Pancreas (tissue), 10 donors: ENCODE measurements at places on chromosomes 3 and 15.

DNA sequence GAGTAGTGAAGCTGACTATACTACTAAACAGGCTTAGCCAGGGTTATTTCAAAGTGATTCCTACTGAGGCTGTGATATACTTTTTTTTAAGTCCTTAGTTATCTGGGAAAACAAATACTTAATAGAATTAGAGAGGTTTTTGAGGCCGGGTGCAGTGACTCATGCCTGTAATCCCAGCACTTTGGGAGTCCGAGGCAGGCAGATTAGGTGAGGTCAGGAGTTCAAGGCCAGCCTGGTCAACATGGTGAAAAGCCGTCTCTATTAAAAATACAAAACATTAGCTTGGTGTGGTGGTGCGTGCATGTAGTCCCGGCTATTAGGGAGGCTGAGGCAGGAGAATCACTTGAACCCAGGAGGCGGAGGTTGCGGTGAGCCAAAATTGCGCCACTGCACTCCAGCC lies 34.2 kb downstream of the PRTG start:
- no peak overlapping the region for H3K27ac ChIP-seq
- H3K27me3 ChIP-seq: no peaks in the 10 kb centered on the region
- H3K4me3 ChIP-seq: no peak overlapping the region
- no peaks in the 10 kb centered on the region for H3K36me3 ChIP-seq
- no peaks in the 10 kb centered on the region for H3K4me1 ChIP-seq

GRCh38 chr15:101006931-101007691 lies 88.0 kb downstream of the LRRK1 start:
- H3K27ac ChIP-seq: peak overlapping the region; percentile 44
- H3K4me1 ChIP-seq: no peaks in the 10 kb centered on the region
- peak; percentile 70 for DNase-seq
- H3K4me3 ChIP-seq: peak overlapping the region; percentile 52

DNA sequence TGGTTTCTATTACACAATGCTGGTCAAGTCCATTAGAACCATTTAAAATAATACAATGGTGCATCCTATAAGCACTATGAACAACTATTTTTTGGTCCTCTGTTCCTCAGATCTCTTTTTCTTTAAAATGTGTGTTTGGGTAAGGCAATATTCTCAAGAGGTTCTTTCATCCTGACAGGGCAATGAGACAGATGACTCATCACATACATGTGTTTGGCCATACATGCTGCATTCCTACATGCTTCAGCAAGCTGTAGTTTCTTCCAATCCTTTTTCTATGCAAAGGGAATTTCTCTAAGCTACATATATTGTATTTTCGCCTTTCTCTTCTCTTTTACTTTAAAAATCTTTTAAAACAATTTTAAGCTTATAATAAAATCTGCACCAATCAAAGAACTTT lies 52.7 kb downstream of the OTOL1 start:
- no peaks in the 10 kb centered on the region for H3K4me1 ChIP-seq
- H3K27ac ChIP-seq: no peak overlapping the region
- H3K36me3 ChIP-seq: no peaks in the 10 kb centered on the region

DNA sequence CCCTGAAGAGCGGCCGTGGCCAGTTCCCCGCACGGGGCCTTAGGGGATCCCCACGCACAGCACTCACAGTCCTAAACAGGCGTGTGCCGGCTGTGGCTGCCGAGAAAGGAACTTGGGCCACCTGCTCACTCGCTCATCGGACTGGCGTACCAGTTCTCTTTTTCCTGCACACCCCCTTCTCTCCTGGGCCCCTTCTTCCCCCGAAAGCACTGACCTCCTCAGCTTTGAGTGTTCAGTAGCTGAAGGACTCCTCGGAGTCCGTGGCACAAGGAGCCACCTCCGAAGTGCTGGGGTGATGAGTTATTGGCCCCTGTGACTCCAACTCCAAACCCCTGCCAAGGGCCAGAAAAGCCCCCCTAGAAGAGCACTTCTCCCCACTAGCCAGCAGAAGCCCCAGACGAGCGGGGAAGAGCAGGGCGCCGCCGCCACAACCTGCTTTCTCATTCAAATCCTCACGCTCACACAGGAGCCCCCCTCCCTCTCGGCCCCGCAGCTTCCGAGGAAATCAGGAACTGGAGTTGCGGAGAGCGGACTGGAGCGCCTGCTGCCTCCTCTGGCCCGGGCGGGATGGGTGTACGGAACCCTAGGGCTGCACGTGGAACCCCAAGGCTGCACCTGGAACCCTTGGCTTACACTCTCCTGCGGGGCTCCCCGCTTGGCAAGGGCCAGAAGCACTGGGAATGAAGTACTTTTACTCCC lies at the start of gene PLCH1:
PLCH1 (minus strand) TSS at position 446 of the 699 bp plus-strand sequence. CDS start 40,847 bp downstream, outside the sequence.
- H3K36me3 ChIP-seq: no peaks in the 10 kb centered on the region
- peak; percentile 81 for DNase-seq
- H3K27ac ChIP-seq: peak within 1 kb of the TSS; percentile 50
- H3K4me1 ChIP-seq: no peaks in the 10 kb centered on the region
- no peaks in the 10 kb centered on the region for H3K27me3 ChIP-seq

DNA sequence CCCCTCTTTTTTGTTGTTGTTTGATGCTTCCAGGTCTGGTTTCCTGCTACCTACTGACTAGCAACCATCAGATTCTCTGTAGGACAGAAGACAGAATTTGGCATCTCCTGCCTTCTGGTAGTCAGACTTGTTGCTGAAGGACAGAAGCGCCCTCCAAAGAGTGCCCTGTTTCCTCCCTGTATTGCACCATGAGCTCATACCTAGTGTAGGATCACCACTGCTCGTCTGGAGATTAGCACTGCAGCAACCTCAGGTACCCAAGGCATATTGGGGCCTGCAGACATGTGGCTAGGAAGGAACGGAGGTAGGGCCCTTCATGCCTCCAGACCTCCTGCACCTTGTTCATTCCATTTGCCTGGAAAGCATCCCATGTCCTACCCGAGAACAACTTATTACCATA lies 78.1 kb downstream of the NPTN start:
- no peak overlapping the region for H3K27ac ChIP-seq
- H3K4me3 ChIP-seq: no peak overlapping the region
- H3K36me3 ChIP-seq: no peaks in the 10 kb centered on the region

GRCh38 chr3:49873623-49874022 lies 3.9 kb upstream of the CAMKV start:
- no peak overlapping the region for H3K4me3 ChIP-seq
- H3K36me3 ChIP-seq: no peaks in the 10 kb centered on the region

DNA sequence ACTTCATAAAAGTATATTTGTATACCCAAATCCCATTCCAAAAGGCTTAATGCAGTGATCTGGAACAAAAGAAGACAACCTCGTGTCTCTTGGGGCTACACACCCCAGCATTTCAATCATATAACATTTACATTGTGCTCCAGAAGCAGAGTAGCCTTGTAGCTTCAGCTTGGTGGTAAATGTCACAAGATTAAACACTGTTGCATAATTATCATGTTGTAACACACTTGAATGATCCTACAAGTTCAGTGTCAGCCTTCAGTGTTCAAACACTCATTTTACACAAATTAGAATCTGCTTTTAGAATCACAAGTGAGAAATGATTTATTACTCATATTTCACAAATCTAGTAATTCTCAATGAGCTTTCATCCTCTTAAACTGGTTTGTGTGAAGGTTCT lies 122.6 kb downstream of the CNTN3 start:
- no peaks in the 10 kb centered on the region for H3K4me1 ChIP-seq
- no peaks in the 10 kb centered on the region for H3K36me3 ChIP-seq
- H3K4me3 ChIP-seq: no peak overlapping the region
- H3K27me3 ChIP-seq: no peaks in the 10 kb centered on the region
- H3K27ac ChIP-seq: no peak overlapping the region

- peak overlapping the region; percentile 18 for H3K4me3 ChIP-seq
- H3K4me1 ChIP-seq: peaks cover 9% of the 10 kb centered on the region
- no peaks in the 10 kb centered on the region for H3K27me3 ChIP-seq
- H3K27ac ChIP-seq: no peak overlapping the region
These were observed 279.0 kb upstream of the WNT5A start for GRCh38 chr3:55765906-55766701.

- H3K4me1 ChIP-seq: peaks cover 6% of the 10 kb centered on the region
- DNase-seq: no peak
- H3K27me3 ChIP-seq: no peaks in the 10 kb centered on the region
- peak overlapping the region; percentile 95 for H3K4me3 ChIP-seq
- H3K36me3 ChIP-seq: peaks cover 6% of the 10 kb centered on the region
These were observed 939 bp upstream of the ULK3 start for GRCh38 chr15:74843891-74844299.

DNA sequence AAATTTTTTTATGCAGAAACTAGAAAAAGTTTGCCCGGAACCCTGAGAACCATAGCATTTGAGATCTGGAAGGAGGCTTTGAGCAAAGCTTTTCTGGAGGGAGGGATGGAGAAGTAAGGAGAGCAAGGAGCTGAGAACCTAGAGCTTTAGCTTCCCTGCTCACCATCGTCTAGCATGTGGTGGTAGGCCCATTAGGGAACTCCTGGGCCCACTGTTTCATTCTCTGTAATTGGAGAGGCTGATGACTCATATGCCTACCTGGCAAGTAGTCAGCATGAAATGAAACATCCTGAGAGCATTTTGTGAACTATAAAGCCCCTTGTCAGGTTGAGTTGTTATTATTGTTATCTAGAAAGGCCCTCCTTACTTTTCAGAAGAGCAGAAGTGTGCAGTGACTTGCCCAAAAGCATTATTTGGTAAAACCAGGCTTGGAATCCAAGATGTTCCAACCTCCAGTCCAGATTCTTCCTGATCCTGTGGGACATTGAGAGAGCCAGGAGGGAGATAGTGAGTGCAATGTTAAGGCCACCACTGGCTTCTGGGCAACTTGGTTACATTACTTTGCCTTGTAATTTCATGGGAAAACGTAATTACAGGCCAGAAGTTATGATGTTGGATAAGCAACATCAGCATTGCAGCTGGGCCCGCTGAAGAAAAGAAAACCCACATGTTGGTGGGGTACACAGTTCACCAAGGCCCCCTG lies 104.5 kb upstream of the BFSP2 start:
- no peak overlapping the region for H3K27ac ChIP-seq
- no peaks in the 10 kb centered on the region for H3K4me1 ChIP-seq
- no peaks in the 10 kb centered on the region for H3K36me3 ChIP-seq
- no peak for DNase-seq
- no peak overlapping the region for H3K4me3 ChIP-seq
- no peaks in the 10 kb centered on the region for H3K27me3 ChIP-seq

- H3K4me1 ChIP-seq: peaks cover 3% of the 10 kb centered on the region
- H3K36me3 ChIP-seq: no peaks in the 10 kb centered on the region
- no peak overlapping the region for H3K4me3 ChIP-seq
These were observed 73.4 kb upstream of the PRR23C start for GRCh38 chr3:139117883-139118760.

DNA sequence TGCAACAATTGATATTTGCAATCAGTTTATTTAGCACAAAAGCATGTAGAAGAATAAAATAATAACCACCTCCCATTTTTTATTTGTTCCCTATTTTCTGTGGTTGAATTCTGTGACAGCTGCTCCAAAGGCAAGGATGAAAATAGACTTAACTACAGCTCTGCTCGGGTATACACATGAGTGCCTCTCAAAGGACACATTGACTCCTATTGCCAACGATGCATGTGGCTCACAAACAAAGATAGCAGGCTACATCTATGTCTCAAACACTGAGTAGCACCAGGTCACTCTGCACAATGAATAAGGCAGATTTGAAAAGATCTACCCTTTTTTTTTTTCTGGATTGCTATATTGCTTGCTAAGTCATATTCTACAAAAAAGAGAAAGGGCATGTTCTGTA lies 612.9 kb downstream of the ROBO1 start:
- no peaks in the 10 kb centered on the region for H3K4me1 ChIP-seq
- no peak overlapping the region for H3K27ac ChIP-seq
- H3K4me3 ChIP-seq: no peak overlapping the region
- H3K36me3 ChIP-seq: no peaks in the 10 kb centered on the region
- H3K27me3 ChIP-seq: no peaks in the 10 kb centered on the region

DNA sequence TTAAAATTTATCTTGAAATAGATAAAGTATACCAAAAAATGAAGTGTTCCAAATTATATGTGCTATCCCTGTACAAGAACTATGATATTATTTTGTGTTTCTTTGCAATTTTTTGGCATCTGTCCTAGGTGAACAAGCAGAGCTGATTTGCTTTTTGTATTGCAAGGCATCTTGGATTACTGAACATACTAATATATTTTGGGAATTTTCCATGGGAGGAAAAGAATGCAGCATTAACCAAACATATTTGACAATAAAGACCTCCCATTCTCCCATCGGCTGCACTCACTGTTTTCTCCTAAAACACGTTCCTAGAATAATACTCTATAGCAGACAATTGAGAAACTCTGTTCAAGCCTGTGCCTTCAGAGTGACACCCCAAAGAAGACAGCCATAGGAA lies 265.1 kb upstream of the ALCAM start:
- H3K27me3 ChIP-seq: no peaks in the 10 kb centered on the region
- no peaks in the 10 kb centered on the region for H3K4me1 ChIP-seq
- H3K27ac ChIP-seq: no peak overlapping the region
- no peak overlapping the region for H3K4me3 ChIP-seq
- DNase-seq: no peak

DNA sequence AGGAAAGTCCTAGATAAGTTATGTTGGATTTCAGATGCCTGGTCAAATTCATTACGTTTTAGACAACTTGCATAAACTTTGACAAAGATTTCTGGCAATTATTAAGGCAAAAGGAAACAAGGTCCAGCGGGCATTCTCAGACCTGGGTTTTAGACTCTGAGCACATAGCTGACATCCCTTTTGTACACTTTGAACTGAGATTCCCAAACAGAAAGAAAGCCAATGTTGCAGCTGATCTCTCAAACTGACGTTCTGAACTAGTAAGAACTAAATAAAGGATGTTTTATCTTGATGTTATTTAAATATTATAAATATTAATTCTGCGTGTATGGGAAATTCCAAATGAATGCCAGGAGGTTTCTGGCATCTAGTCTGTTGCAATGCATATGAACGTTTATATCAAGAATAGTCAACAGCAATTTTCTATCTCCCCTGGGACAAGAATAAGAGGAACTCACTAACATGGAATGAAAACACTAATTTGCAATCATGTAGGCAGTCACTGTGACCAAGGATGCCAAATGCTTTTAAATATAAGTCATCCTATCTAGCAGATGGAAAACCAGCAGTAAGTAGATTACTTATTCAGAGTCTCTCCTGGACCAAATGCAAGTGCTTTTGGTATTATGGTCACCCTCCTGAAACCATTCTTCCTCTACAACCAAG lies 202.1 kb downstream of the GREM1 start:
- H3K27ac ChIP-seq: no peak overlapping the region
- DNase-seq: no peak
- H3K4me3 ChIP-seq: no peak overlapping the region
- no peaks in the 10 kb centered on the region for H3K27me3 ChIP-seq
